K562 (cell line): ENCODE measurements at places on chromosomes 1 and 21.

GRCh38 chr1:116331523-116331922 lies 41.5 kb upstream of the ATP1A1 start:
- DNase-seq: no peak

- no peak for DNase-seq
These were observed 26.8 kb downstream of the SZRD1 start for GRCh38 chr1:16393570-16394521.

DNA sequence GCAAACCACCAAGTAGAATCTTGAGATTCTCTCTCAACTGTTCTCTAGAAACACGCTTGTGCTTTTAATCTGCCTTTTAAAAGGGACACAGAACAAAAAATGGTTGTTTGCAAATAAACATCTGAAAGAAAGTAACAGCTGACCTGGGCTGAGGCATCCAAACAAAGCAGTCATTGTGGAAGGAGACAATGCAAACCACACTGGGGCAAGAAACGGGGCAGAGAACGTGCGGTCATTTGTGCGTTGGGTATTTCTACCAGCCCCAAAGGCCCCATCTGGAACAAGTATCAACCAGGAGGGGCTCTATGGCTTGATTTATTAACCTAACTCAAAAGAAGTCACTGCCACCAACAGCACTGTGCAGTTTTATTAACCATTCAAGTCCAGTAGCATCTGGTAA lies 6.0 kb downstream of the STMN1 start:
- DNase-seq: no peak

GRCh38 chr1:165828103-165828668 lies 772 bp downstream of the UCK2 start:
- DNase-seq: peak; percentile 74

GRCh38 chr21:35617491-35617890 lies 442.8 kb downstream of the SETD4 start:
- no peak for DNase-seq

- DNase-seq: no peak
These were observed 207.5 kb downstream of the KCNK2 start for GRCh38 chr1:215290018-215290417.

GRCh38 chr1:169528215-169529067 lies 42.7 kb upstream of the SLC19A2 start:
- DNase-seq: no peak

- no peak for DNase-seq
These were observed 125.7 kb downstream of the FMN2 start for GRCh38 chr1:240217403-240217802.

- DNase-seq: no peak
These were observed 16.6 kb upstream of the ATP2B4 start for GRCh38 chr1:203609979-203610493.

GRCh38 chr21:45411810-45412206 lies 6.8 kb downstream of the COL18A1 start:
- no peak for DNase-seq

DNA sequence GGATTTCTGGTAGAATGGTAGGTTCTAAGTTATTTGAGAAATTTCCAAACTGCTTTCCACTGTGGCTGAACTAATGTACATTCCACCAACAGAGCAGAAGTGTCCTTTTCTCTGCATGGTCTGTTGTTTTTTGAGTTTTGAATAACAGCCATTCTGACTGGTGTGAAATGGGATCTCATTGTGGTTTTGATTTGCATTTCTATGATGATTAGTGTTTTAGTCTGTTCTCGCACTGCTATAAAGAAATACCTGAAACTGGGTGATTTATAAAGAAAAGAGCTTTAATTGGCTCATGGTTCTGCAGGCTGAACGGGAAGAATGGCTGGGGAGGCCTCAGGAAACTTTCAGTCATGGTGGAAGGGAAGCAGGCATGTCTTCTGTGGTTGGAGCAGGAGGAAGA lies 80.3 kb downstream of the SDCCAG8 start:
- no peak for DNase-seq

DNA sequence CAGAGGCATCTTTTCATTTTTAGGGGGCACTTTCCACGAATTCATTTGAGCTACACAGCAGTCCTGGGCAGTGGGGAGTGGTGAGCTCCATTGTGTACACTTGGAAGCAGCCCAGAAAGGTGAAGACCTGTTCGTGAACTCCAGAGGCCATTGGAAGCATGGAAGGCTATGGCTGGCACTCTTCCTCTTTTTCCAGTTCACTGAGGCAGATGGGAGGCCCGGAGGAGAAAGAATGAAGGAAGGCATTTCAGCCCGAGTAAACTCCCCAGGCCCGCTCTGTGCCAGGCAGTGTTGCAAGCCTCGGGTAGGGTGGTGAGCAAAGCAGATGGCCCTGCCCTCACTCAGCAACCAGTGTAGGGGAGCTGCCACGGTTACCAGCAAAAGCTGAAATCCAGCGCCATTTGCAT lies 673 bp upstream of the DHCR24 start:
- DNase-seq: no peak

DNA sequence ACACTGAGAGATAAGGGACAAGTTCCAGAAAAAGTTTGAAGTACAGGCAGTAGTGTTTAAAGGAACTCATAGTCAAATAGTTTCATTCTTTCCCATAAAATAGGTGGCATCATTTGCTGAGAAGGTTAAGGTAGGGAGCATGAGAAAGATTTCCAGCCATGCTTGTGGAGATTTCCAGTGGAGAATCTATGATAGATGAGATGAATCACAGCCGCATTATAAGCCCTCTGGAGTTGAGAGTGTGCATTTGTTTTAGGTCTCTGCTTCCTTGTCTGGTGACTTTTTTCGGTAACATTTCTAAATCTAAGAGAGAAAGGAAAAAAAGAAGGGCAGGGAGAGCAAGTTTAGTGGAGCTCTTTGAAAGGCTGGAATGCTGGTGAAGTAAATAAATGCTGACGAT lies 108.7 kb downstream of the DISP1 start:
- DNase-seq: no peak

GRCh38 chr21:35081861-35082260 lies 32.8 kb upstream of the RUNX1 start:
- DNase-seq: no peak

GRCh38 chr1:229714964-229715603 lies 89.0 kb downstream of the URB2 start:
- DNase-seq: peak; percentile 47

GRCh38 chr1:28983509-28984310 lies 69.3 kb downstream of the EPB41 start:
- DNase-seq: no peak

DNA sequence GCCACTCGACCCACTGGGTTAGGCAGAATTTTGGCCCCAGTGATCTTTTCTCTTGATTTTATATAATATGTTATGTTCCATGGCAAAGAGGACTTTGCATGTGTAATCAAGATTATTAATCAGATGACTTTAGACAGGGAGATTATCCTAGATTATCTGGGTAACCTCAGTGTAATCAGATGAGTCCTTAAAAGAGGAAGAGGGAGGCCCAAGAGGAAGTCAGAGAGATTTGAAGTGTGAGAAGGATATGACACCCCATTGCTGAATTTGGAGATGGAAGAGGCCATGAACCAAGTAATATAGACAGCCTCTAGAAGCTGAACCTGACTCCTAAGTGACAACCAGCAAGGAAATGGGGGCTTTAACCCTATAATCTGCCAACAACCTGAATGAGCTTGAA lies 117.1 kb upstream of the CSF3R start:
- no peak for DNase-seq

DNA sequence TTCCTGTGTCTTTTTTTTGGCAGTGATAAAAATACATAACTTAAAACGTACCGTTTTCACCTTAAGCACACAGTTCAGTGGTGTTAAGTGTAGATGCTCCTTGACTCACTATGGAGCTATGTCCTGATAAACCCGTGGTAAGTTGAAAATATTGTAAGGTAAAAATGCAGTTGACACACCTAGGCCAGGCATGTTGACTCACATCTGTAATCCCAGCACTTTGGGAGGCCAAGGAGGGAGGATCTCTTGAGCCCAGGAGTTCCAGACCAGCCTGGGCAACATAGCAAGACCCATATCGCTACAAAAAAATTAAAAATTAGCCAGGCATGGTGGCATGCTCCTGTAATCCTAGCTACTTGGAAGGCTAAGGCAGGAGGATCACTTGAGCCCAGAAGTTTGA lies 73.6 kb upstream of the COG2 start:
- DNase-seq: no peak

DNA sequence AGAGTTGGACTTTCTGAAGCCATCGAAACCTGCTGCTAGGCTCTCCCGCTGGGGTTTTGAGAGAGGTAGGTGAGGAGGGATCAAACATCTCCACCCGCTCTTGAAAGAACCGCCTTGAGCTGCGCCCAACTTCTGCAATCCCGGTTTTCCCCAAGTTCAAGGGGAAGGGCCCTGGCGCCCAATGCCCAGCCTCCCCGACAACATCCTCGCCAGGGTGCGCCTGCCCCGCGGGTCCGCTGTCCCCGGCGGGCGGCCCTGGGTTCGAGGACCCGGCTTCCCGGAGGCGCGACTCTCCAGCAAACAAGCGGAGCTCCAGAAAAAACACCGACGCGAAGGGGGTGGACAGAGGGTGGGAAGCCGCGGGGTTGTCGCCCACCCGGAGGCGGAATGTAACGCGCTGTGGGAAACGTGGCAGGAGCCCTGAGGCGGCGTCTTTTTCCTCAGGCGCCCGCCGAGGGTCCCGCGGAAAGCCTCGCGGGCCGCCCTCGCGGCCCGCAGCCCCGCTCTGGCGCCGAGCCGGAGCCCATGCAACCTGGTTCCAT lies 607 bp downstream of the BTG3 start:
- no peak for DNase-seq

GRCh38 chr1:80367058-80367457 lies 1360.5 kb upstream of the ADGRL4 start:
- no peak for DNase-seq

DNA sequence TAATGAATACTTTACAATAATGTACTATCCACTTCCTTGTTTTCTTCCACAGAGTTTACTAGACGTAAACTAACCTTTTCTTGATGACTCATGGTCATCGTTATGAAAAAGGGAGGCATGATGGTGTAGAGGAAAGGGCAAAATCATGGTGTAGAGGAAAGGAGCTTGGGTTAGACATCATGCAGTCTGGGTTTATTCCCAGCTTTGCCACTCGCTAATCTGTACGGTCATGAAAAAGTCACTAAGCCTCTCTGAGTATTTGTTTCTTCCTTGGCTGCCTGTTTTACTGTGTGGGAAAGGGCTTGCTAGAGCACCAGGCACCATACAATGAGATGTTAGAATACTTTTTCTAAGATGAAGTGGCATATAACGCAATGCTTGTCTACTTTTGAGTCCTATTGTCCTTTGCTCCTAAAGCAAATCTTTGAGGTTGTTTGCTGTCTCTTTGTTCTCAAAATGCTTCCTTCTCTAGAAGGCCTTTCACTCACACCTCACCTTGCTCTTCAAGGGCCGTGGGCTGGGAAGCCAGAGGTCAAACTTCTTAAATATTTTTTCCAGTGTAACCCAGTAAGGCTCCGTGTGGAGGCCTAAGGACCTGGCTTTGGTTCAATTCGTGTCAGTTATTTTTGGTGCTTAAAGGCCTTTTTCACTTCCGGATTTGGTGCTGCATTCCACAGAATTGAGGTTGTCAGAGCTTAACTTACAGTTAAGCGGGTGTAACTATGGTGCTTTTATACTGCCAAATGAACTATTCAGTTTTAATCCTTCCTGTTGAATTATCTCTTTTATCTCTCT lies 9.9 kb upstream of the ETV3 start:
- DNase-seq: no peak

- no peak for DNase-seq
These were observed 311.0 kb downstream of the MRPL39 start for GRCh38 chr21:25296252-25296651.

DNA sequence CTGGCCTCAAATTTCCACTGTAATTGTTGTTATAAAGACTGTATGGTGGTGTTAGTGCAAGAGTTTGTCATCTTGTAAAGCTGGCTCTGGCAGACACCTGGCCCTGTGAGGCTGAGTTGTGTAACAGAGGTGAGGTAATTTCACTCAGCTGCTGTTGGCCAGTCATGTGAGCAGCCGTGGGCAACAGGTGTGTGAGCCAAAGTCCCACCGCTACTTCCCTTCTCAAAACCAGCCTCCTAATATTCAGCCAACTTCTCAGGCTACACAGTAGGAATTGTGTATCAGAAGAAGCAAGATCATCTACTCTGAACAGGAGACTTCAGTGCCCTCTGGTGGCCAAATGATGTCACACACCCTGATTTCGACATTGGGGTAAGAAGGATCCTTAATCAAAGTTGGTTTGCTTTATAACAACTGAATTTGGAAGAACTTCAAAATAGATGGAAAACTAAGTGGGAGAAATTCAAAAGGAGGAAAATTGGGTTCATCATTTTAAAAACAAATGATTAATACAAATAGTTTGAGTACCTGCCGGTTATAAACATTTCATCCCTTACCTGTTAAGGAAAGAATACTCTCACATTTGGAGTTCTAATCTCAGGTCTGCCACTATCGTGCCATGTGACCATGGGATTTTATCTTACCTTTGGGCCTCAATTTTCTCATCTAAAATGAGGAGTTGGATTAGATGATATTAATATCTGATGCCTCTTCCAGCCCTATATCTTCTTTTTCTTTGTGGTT lies 2.6 kb upstream of the CREG1 start:
- peak; percentile 89 for DNase-seq

DNA sequence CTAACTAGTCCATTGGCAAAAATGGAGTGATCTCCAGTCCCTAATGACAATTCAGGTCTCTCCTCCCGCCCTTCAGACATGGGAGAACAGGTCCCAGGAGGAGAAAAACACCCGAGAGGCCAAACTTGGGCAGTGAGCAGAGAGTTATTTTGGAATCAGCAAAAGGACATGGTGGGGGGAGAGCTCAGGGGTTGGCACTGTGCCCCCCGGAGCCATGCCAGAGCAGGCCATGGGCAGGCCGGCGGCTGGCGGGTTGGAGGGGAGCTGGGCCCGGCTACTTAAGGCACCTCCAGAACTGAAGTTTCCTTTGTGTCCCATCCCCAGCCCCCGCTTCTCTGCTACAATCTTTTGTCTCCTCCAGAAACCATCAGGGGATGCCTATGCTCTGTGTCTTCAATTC lies 7.1 kb downstream of the LGR6 start:
- DNase-seq: no peak

- no peak for DNase-seq
These were observed 38.3 kb downstream of the IFI44 start for GRCh38 chr1:78687914-78688313.

- no peak for DNase-seq
These were observed 14.9 kb downstream of the ABCA4 start for GRCh38 chr1:94105957-94106529.

DNA sequence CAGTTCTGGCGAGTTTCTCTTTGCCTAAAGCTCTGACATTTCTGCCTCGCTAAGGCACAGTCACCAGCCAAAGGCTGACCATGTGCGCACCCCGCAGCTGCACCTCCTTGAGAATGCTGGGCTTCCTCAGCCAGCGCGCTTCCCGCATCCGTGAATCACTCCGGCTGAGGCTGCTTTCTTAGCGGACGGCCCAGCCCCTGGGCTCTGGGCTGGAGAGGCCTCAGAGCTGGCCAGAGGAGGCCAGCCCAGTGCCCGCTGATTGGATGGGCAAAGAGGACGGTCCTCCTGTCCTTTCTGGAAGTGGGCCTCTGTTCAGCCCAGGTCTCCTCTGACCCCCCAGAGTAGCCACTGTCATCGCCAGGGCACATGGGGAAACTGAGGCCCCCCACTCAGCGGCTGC lies 56.1 kb downstream of the PRDM16 start:
- DNase-seq: no peak

- no peak for DNase-seq
These were observed 12.8 kb upstream of the PRDM2 start for GRCh38 chr1:13687151-13687715.
